ENCODE measurements at places on chromosomes 2 and 18. TPM values are rescaled to one million over a fixed set of nuclear protein-coding genes. Genes with fewer than 3 reads are reported as not detected.

GRCh38 chr2:54681416-54681815 lies 42.0 kb upstream of the EML6 start:
- no peak overlapping the region for H3K4me3 ChIP-seq
- H3K27me3 ChIP-seq, result no peaks in the 10 kb centered on the region
- peaks cover 6% of the 10 kb centered on the region for H3K4me1 ChIP-seq
- H3K27ac ChIP-seq, result no peak overlapping the region

DNA sequence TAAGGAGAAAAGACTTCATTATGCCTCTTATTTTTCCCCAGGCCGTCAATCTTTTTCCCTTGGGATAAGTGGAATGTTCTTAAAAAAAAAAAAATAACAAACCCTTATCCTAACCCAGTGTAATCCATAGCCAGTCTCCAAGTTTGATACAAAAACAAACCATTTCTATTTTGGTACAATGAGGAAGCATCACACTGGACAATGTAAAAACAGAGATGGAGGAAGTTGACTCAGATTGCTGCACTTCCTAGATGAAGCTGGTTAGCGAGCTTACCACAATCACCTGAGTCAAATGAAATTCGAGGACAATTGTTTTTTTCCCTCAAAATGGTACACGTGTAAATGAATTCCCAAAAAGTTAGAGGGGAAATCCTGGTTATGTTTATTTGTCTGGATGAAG lies 259.7 kb downstream of the TCF4 start:
- no peaks in the 10 kb centered on the region for H3K36me3 ChIP-seq
- no peak for DNase-seq
- H3K4me3 ChIP-seq, result no peak overlapping the region
- peaks cover 11% of the 10 kb centered on the region for H3K4me1 ChIP-seq

DNA sequence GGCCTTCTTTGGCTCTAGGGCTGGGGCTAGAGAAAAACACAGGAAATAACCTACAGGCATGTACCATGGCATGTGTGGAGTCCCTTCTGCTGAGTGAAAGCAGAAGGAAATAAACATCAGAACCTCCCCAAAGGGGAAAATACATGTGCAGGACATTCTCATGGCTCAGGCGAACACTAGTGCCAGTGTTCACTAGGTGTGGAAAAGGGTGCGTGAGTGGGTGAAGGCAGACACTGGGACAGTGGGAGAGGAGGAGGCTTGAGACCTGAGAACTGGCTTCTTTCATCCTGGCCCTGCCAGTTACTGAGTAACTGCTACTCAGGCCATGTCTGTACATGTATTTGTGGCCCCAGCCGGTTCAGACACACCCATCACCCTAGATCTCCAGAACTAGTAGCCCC lies 268.2 kb downstream of the PRKCE start:
- no peaks in the 10 kb centered on the region for H3K27me3 ChIP-seq
- H3K4me1 ChIP-seq, result no peaks in the 10 kb centered on the region
- no peak overlapping the region for H3K4me3 ChIP-seq

Gene PROKR1
- 0.53 TPM for polyA plus RNA-seq

Gene FAM98A
- 118 TPM for polyA plus RNA-seq

Gene MSTN
- polyA plus RNA-seq, result 0.57 TPM

All from adrenal gland (tissue), 19 donors.